Naive thymus-derived CD8-positive, alpha-beta T cell (primary cell): ENCODE measurements at places on chromosomes 3 and 15.

- no peak for DNase-seq
- no peaks in the 10 kb centered on the region for H3K36me3 ChIP-seq
- no peaks in the 10 kb centered on the region for H3K27me3 ChIP-seq
- no peak overlapping the region for H3K4me3 ChIP-seq
- H3K4me1 ChIP-seq: no peaks in the 10 kb centered on the region
These were observed 502.5 kb upstream of the NAALADL2 start for GRCh38 chr3:174356596-174356995.

GRCh38 chr3:52393959-52394670 is 50.8 kb downstream of the SEMA3G start:
- H3K4me1 ChIP-seq: no peaks in the 10 kb centered on the region
- no peaks in the 10 kb centered on the region for H3K27me3 ChIP-seq
- no peak for DNase-seq
- H3K4me3 ChIP-seq: no peak overlapping the region

GRCh38 chr15:54280726-54281125 is 302.5 kb downstream of the UNC13C start:
- DNase-seq: no peak
- no peak overlapping the region for H3K4me3 ChIP-seq
- H3K27ac ChIP-seq: no peak overlapping the region
- H3K27me3 ChIP-seq: no peaks in the 10 kb centered on the region
- H3K36me3 ChIP-seq: no peaks in the 10 kb centered on the region
- H3K4me1 ChIP-seq: no peaks in the 10 kb centered on the region

DNA sequence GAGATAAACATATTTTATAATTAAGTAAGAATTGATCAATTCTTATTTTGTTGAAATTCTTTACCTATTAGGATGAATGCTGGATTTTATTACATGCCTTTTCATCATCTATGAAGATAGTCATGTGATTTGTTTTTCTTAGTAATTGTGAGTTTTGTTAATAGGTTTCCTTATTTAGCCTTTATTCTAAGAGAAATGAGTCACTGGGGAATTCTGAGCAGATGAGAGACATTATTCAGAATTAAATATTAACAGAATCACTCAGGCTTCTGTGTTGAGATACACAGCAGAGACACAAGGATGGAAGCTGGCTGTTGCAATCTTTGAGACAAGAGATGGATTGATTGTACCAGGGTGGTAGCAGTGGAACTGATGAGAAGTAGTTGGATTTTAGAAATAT is 7.4 kb upstream of the ANO10 start:
- no peak for DNase-seq
- H3K4me1 ChIP-seq: no peaks in the 10 kb centered on the region
- no peak overlapping the region for H3K27ac ChIP-seq
- H3K27me3 ChIP-seq: peaks cover 6% of the 10 kb centered on the region
- peaks cover 5% of the 10 kb centered on the region for H3K36me3 ChIP-seq

DNA sequence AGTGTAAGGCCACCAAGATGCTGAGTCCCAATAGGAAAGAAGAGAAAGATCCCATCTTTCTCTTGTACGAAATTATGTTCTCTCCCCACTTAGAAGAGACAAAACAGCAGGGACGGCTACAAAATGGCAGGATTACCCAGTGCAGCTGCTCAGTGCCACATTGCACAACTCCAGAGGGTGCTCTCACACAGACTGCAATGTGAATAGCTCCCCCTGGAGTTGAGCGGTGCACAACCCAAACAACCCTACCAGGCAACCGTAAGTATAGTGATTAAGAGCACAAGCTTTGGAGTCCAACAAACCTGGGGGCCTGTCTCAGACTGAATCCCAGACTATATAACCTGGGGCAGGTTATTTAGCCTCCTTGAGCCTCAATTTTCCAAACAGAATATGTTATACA is 3.1 kb upstream of the BHLHE40 start:
- no peak for DNase-seq
- no peaks in the 10 kb centered on the region for H3K27me3 ChIP-seq
- no peak overlapping the region for H3K4me3 ChIP-seq
- no peaks in the 10 kb centered on the region for H3K36me3 ChIP-seq
- peak overlapping the region; percentile 17 for H3K27ac ChIP-seq

GRCh38 chr15:73802431-73803041 is 49.4 kb upstream of the INSYN1 start:
- H3K36me3 ChIP-seq: no peaks in the 10 kb centered on the region
- no peak overlapping the region for H3K4me3 ChIP-seq
- H3K4me1 ChIP-seq: no peaks in the 10 kb centered on the region
- no peaks in the 10 kb centered on the region for H3K27me3 ChIP-seq
- no peak for DNase-seq

GRCh38 chr15:69591905-69592508 is 139.4 kb downstream of the RPLP1 start:
- peaks cover 23% of the 10 kb centered on the region for H3K4me1 ChIP-seq
- H3K4me3 ChIP-seq: no peak overlapping the region
- no peaks in the 10 kb centered on the region for H3K36me3 ChIP-seq
- peaks cover 1% of the 10 kb centered on the region for H3K27me3 ChIP-seq

GRCh38 chr3:188471723-188472122 is 317.8 kb downstream of the LPP start:
- H3K36me3 ChIP-seq: peaks cover 4% of the 10 kb centered on the region
- no peak overlapping the region for H3K4me3 ChIP-seq
- no peaks in the 10 kb centered on the region for H3K4me1 ChIP-seq
- H3K27me3 ChIP-seq: no peaks in the 10 kb centered on the region
- H3K27ac ChIP-seq: no peak overlapping the region
